ENCODE measurements at places on chromosomes 2 and 18.

DNA sequence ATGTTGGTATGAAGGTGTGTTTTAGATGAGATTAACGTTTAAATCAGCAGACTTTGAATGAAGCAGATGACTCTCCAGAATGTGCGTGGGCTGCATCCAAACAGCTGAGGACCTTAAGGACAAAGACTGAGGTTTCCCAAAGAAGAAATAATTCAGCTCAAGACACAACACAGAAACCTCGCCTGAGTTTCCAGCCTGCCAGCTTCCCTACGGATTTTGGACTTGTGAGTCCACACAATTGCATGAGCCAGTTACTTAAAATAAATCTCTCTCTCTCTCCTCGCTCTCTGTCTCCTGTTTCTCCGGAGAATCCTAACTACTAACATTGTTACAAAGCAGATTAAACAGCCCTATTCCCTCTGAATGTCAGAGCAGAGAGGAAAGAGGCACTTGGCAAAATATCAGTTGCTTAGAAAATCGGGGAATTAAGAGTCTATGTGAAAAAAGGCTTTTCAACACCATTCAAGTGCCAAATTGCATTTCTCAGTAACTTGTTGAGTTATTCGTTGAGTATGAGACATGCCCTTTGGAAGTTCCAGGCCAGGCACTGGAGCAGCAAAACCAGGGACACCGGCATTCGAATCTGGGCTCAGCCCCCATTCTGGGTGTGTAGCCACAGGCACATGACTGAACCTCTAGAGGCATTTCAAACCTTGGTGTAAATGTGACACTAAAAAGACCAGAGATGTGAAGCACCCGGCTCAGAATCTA is 174.6 kb upstream of the PID1 start:
- H3K27me3 ChIP-seq: peaks cover 11% of the 10 kb centered on the region
- H3K4me1 ChIP-seq: no peaks in the 10 kb centered on the region
- no peak overlapping the region for H3K27ac ChIP-seq
- no peak for ATAC-seq

DNA sequence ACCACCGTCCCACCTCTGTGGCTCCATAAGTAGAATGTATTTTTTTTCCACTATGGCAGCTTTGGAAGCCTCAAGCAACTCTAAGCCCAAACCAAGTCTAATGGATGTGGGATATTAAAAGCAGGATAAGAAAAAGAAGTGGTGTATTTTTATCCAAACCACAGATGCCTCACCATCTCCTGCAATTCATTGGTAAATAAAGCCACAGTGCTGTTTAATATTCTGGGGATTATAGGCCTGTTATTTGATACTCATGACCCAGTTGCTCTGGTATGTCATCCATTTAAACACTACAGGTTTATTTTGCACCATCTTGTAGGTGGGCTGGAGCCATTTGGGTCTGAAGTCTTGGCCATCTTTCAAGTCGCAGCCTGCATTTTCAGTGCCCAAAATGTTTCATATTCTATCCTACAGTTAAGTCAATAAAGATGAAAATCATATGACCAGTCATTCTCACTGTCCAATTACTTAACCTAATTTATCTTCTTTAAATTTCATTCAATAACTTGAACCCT is 279.5 kb upstream of the EPHA4 start:
- no peaks in the 10 kb centered on the region for H3K4me1 ChIP-seq
- H3K27ac ChIP-seq: no peak overlapping the region
- no peaks in the 10 kb centered on the region for H3K36me3 ChIP-seq
- ATAC-seq: no peak
- no peaks in the 10 kb centered on the region for H3K27me3 ChIP-seq
- no peak overlapping the region for H3K4me3 ChIP-seq

DNA sequence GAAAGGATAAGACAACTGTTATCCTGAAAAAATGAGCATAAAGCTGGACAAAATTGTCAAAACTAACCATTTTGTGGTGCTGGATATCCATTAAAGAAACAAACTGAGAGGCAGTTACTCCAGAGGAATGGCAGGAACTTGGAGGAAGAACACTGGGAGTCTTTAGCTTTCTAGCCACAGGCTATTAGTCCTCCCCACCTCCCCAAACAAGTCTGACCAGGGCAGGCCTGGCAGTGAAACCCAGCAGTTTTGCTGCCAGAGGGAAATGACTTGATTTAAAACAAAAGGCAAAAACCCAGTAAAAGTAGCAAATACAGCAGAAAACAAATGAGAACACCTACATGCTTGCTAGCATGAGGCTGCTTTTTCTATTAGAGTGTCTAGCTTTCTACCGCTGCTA is 34.9 kb downstream of the OSBPL1A start:
- no peak overlapping the region for H3K27ac ChIP-seq
- no peaks in the 10 kb centered on the region for H3K36me3 ChIP-seq
- no peak overlapping the region for H3K4me3 ChIP-seq
- H3K27me3 ChIP-seq: peaks cover 10% of the 10 kb centered on the region
- no peak for ATAC-seq

- H3K4me1 ChIP-seq: no peaks in the 10 kb centered on the region
- ATAC-seq: no peak
- H3K27me3 ChIP-seq: no peaks in the 10 kb centered on the region
Measured at GRCh38 chr2:62801110-62801509, 95.6 kb downstream of the EHBP1 start.

DNA sequence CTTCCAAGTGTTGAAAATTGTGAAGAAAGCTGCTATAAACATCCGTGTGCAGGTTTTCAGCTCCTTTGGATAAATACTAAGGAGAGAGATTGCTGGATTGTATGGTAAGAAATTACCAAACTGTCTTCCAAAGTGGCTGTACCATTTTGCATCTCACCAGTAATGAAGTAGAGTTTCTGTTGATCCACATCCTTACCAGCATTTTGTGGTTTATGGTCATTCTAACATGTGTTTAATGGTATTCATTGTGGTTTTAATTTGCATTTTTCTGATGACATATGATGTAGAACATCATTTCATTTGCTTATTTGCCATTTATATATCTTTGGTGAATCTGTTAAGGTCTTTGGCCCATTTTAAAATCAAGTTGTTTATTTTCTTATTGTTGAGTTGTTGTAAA is 260.7 kb downstream of the SPAG16 start:
- no peak overlapping the region for H3K27ac ChIP-seq
- peaks cover 6% of the 10 kb centered on the region for H3K4me1 ChIP-seq
- H3K27me3 ChIP-seq: no peaks in the 10 kb centered on the region
- ATAC-seq: no peak

Measured in stimulated activated memory B cell treated with anti-CD40 and anti-IgM and Interleukin-4, amounts not matched to agents 10 μg/mL and 1 μg/mL and 100 μg/mL, for 72 hours (primary cell).